ENCODE measurements at places on chromosomes 6 and 20.
A peak's percentile ranks its signal among the peaks of the same experiment; 100 is the strongest.

GRCh38 chr20:59647271-59647670 is 42.9 kb downstream of the PHACTR3 start:
- DNase-seq, result no peak

- DNase-seq, result no peak
Measured at GRCh38 chr20:18986146-18986830, 172.7 kb downstream of the SCP2D1 start.

GRCh38 chr6:21187485-21187884 is 406.1 kb upstream of the SOX4 start:
- no peak for DNase-seq

DNA sequence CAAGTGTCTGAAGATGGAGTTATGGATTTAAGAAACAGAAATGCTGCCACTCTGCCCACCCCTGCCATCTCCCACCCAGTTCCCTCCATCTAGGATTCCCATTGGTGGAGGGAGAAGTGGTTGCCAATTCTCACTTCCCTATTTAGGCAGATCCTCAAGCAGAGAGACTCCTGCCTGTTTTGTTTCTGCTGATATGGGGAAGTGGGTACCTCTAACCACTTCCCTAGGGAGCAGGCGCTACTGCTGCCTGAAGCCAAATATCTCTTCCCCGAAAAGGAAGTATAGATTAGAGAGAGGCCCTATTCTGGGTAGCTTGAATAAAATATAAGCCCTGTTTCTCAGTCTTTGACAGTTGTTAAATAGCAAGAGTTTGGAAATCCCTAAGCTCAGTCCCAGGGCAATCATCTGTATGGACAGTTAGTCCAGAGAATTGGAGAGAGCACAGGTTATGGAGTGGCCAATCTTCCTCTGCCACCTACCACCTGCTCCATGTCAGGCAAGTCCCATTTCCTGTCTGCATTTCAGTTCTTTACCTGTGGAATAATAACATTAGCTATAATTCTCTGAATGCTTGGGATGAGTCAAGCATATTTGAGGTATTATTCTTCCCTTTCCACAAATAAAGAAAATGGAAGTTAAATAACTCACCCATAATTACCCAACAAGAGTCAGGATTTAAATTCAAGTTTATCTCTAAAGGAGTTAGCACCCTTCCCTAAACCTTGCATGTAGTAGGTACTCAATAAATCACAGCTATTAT is 2.6 kb upstream of the ADGB start:
- no peak for DNase-seq

- no peak for DNase-seq
Measured at GRCh38 chr20:48962421-48962820, 40.9 kb downstream of the ARFGEF2 start.

GRCh38 chr20:18647777-18648176 is 59.9 kb downstream of the DTD1 start:
- DNase-seq, result no peak

DNA sequence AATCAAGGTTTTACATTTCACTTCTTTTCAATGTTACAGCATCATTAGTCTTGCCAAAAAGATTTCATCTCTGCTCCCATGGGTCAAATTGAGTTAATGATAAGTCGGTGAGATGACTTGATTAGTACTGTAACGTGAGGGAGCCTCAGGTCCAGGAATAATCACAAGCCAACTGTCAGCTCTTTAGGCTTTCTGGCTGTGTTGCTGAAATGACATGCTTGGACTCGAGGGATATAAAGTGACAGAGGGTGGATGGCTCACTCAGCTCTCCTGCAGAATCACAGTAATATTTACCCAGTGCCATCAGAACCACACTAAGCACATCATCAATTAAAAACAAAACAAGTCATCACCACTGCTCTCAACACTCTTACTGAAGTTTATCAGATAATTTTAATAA is 196.2 kb upstream of the THEMIS start:
- DNase-seq, result no peak

DNA sequence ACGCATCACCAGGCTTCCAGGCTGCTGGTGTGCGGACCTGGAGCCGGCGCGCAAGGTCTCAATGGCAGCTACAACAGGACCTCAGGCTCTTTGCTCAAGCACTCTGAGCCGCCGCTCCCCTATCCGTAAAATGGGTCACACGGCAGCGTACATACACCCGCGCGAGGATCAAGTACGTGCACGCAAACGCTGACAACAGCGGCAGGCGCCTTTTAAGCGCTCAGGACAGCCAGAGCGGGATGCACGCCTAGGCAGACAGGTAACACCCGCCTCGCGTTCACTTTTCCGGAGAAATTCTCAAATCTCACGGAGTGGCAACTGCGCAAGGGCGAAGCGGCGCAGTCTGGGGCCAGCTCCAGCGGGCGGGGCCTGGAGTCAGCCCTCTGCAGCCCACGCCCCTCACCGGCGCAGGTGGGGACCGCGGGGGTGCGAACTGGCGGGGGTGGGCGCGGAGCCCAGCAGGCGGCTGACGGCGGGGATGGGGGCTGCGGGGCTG is 535 bp downstream of the EXOC2 start:
- peak; percentile 61 for DNase-seq

- no peak for DNase-seq
Measured at GRCh38 chr6:7636151-7636550, 46.2 kb downstream of the SNRNP48 start.

DNA sequence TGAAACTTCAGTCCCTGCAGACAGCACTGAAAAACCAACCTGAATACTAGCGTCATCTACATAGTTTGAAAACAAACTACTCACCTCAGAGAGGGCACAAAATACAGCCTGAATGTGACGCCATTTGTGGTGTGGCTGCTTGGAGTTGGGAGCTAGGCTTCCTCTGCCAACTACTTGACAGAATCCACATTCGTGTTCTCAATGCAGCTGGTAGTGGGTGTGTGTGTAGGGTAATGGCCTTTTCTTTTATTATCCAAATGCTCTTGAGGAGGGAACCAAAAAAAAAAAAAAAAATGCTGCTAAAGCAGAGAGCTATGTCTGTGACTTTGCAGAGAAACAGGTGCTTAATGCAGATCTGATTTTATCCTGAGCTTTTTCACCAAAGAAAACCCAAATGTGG is 207.8 kb downstream of the OTOR start:
- DNase-seq, result no peak

DNA sequence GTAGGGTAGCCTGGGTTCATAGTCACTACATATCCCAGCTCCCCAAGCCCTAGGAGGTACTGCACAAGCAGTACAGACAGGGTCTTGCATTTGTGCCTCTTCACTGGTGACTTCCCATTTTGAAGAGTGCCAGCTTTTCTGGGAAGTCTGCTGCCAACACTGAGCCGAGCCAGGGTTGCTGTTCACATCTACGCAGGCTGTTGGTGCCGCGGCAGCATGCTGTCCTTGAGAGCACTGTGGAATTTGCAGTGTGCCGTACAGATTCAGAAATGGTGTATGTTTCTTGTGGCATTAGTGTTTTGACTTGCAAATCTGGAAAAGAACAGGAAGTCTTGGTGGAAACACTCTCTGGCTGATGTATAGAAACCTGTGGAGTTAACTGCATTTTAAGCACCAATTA is 67.5 kb downstream of the JARID2 start:
- DNase-seq, result no peak

DNA sequence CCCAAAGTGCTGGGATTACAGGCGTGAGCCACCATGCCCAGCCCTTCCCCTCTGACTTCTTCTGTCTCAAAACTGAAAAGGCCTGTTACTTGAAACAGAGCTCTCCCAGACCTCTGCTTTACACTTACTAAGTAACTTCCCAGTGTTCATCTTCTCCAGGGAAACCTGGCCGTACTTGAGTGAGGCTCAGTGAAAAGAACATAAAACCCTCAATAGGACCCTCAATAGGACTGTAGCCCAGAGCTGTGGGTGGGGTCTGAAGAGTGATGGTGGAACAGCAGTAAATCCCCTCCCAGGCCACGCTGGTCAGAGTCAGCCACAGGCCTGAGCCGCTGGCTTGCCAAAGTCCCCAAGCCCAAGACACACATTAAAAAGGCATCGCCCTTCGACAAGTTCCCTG is 145.4 kb downstream of the NFATC2 start:
- no peak for DNase-seq

DNA sequence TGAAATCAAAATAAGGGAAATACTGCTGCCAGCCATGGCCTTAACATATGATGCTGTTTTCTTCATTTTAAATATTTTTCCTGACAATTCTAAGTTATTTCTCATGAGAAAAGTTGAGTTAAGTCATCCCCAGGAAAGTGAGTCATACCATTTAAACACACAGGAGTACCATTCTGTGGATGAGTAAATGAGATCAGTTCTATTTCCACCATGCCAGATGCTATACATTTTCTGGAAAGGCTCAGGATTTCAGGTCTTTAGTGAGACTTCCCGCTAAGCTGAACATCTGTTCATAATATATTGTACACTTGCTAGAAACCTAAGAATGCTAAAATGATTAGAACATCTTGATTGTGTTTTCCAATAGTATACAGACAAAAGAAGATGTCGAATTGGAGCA is 256.2 kb upstream of the MANEA start:
- no peak for DNase-seq

GRCh38 chr6:156879186-156879585 is 102.0 kb downstream of the ARID1B start:
- peak; percentile 22 for DNase-seq

GRCh38 chr20:44010162-44010704 is 95.6 kb downstream of the TOX2 start:
- no peak for DNase-seq

- DNase-seq, result no peak
Measured at GRCh38 chr20:37243937-37244571, 17.6 kb downstream of the GHRH start.

DNA sequence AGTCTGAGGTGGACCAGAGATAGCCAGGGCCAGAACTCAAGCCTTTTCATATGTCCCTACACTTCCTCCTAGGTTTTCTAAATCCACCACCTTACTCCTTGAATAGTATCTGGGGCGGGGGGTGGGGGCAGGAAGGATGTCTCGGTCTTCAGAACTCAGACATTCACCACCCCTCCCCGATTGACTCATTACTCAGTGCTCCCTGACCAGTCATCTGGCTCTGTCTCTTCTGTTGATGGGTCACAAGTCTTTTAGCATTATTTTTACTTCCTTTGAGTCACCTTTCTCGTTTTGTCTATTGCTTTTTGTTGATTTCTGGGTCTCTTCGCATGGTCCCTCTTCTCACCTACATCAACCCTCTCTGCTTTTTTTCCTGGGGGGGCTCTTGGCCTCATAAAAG is 23.3 kb downstream of the NOX3 start:
- no peak for DNase-seq

GRCh38 chr6:107396211-107396610 is 63.2 kb downstream of the PDSS2 start:
- DNase-seq, result no peak

DNA sequence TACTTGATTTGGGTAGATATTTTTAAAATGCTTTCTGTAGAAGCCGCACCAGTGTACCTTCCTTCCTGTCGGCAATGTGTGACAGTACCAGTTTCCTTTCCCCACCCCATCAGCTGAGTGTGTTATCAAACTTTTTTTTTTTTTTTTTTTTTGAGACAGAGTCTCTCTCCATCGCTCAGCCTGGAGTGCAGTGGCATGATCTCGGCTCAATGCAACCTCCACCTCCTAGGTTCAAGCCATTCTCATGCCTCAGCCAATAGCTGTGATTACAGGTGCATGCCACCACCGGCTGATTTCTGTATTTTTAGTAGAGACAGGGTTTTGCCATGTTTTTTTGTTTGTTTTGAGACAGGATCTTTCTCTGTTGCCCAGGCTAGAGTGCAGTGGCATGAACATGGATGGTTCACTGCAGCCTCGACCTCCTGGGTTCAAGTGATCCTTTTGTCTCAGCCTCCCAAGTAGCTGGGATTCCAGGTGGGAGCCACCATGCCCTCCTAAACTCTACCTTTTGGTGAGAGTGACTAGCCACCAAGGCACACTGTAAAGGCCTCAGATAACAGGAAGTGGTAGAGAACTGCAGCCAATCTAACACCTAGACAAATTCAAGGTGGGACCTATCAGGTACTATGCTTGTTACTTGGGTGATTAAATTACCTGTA is 26.5 kb upstream of the ZBTB22 start:
- DNase-seq, result no peak

DNA sequence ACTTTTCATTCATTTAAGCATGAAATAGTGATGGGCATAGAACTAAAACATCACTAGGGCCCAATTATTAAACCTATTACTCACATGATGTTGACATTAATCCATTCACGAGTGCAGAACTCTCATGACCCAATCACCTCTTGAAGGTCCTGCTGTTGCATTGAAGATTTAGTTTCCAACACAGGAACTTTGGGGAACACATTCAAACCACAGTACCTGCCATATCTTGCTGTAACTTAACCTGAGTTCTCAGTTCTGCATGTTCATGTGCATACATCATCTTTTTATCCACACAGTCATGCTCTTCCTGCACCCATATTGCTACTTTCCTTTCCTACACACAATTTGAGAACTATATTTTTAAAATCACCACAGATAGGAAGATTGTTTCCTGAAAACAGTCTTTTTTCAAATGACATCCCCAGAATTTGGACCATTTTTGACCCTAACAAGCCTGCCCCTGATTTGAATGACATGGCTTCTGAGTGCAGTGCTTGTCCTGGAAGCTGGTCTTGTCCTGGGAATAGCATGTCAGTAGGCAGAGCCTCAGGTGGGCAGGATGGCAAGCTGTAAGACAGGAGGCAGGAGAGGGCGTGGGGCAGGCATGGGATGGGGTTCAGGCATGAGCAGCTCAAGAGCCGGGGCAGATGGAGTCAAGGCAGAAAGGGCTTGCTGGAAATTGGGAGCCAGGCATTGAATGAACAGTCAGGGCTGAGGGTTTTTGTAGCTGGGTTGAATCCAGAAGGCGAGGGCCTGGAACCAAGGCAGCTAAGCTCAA is 49.2 kb upstream of the FOXC1 start:
- DNase-seq, result no peak

DNA sequence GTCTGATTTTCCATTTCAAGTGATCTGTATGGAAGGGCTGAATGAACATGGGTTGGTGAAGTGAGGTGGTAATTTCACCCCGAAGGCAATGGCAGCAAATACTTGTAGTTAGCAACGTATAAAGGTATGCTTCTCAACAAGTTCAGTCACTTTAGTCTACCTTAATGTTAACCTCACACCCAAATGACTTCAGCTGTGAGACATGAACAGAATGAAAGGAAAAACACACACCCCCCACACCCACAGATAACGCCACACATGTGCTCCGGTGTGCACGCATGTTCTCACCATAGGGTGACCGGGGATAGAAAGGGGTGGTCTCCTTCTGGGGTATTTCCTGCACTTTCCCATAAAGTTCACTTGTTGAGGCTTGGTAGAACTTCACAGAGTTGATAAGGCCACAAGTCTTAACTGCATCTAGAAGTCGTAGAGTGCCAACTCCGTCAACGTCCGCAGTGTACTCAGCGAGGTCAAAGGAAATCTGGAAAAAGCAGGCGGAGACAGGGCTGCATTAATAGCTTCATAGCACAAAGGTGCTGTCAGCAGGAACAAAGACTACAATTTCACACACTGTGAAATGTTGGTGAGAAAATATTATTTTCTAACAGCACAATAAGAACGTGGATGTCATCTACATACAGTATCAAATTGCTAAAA is 284.8 kb downstream of the GMDS start:
- no peak for DNase-seq

All from right kidney (tissue), 9 donors.